Stimulated activated CD8-positive, alpha-beta memory T cell treated with anti-CD3 and anti-CD28 coated beads, Interleukin-4, amount 100 ng/mL, for 24 hours (primary cell): ENCODE measurements at places on chromosomes 4 and X.

DNA sequence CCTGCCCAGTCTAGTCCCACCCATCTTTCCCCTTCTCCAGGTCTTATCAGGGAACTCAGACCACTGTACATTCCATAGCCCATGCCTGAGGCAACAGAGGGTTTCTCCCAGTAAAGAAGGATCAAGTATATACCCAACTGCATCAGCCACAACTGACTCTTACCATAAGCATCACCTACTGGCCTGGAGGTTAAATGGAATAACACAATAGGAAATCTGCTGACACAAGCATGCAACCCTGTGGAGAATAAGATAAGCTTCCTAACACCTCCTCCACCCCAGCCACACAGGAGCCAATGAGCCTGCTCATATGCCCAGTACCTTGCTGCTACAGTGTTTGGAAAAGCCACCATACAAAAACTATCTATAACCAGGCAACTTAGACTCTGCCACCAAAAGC is 34.6 kb upstream of the PLK4 start:
- no peak for DNase-seq

DNA sequence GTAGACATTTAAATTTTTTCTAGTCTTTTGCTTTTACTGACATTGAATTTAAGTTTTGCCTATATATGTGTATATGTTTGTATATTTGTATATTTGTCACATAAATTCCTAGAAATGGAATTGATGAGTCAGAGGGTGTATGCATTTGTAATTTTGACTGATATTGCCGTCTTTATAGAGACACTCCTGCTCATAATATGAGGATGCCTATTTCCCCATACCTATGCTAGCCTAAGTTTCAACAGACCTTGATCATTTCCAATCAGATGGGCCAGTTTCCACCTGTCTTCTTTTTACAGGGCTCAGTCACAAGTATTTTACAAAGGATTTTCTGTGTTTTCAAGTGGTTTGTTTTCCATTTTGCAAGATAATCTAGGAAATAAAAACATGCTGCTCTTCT is 10.8 kb downstream of the PDLIM5 start:
- no peak for DNase-seq

- no peak for DNase-seq
Observed at GRCh38 chr4:24396988-24397387, 187.4 kb downstream of the DHX15 start.

DNA sequence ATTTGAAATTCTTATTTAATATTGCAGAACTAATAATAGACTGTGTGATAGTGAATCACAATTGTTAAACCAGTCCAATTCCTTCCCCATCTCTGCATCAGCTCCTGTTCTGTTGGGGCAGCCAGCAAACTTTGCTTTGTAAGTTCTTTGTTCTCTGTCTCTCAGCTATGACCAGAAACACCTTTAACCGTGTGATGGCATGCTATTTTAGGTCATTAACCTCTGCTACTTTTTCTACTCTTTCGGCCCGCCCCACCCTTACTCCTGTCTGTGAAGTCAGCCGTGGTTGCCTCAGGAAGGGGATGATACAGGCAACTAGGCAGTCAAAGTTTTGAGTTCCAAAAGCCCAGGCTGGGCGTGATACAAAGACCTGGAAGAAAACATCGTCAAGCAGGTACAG is 51.3 kb upstream of the EGFL6 start:
- DNase-seq, result no peak

GRCh38 chr4:156889616-156890594 is 81.7 kb downstream of the PDGFC start:
- DNase-seq, result no peak

DNA sequence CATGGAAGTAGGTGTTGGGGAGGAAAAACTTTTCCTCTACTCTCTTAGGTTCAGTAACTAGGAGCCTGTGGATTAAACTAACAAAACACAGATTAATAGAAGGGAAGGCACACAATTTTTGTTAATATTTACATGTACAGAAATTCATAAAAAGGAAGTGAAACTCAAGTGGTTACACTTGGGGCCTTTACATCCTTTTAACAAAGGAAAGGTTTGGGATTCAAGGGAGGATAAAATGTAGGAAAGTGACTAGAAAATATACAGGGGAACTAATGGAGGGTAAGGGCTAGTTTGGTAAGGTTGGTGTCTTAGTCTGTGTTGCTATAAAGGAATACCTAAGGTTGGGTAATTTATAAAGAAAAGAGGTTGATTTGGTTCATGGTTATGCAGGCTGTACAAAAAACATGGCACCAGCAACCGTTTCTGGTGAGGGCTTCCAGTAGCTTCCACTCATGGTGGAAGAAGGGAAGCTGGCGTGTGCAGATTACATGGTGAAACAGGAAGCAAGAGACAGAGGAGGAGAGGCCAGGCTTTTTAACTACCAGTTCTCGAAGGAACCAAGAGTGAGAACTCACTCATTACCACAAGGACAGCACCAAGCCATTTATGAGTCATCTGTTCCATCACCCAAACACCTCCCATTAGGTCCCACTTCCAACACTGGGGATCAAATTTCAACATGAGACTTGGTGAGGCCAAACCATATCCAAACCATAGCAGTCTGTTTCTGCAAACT is 124.4 kb downstream of the CHRDL1 start:
- DNase-seq, result no peak

DNA sequence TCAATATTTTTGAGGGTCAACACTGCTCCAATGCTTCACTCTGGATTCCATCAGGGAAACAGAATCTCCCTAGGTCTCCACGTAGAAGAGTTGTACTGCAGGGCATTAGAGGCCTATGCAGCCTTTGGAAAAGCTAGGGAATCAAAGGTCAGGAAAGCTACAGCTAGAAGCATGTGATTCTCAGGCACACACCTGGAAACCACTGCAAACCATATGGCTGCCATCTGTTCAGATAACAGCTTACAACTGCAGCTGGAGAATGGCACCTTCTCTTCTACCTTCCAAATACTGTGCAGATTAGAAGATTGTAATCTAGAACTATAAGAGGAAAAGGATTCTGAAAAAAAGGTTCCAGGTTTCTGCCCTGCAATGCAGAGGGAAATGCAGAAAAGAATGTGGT is 60.6 kb downstream of the BTC start:
- DNase-seq, result no peak

DNA sequence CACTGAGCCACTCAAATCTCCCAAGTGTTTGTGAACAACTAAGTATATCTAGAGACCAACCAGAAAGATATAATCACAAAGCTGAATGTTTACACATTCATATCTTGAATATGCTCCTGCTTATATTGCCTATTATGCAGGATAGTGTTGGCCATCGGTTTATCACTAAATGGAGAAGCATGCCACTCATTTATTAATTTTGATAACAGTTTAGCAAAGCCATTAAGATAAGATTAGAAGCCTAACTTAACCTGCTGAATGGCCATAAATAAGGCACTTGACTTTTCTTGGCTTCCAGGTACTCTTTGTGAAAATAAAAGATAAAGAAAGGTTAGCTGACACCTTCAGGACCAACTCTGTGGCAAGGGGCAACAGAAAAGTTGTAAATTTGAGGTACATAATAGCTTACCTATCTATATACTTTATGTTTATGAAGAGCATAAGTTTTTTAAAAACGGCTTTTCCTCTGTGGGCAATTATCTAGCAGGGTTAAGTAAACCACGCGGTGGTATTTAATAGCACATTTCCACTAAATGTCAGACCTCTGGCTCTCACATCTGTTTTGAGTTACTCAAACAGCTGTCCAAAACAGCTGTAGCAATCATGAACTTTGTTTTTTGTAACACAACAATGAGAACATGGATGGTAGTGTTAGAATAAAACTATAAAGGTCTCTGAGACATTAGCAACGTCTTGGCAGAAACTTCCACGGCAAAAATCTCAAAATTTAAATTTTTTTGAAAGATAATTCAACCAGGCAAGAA is 58.8 kb upstream of the FTHL17 start:
- no peak for DNase-seq

DNA sequence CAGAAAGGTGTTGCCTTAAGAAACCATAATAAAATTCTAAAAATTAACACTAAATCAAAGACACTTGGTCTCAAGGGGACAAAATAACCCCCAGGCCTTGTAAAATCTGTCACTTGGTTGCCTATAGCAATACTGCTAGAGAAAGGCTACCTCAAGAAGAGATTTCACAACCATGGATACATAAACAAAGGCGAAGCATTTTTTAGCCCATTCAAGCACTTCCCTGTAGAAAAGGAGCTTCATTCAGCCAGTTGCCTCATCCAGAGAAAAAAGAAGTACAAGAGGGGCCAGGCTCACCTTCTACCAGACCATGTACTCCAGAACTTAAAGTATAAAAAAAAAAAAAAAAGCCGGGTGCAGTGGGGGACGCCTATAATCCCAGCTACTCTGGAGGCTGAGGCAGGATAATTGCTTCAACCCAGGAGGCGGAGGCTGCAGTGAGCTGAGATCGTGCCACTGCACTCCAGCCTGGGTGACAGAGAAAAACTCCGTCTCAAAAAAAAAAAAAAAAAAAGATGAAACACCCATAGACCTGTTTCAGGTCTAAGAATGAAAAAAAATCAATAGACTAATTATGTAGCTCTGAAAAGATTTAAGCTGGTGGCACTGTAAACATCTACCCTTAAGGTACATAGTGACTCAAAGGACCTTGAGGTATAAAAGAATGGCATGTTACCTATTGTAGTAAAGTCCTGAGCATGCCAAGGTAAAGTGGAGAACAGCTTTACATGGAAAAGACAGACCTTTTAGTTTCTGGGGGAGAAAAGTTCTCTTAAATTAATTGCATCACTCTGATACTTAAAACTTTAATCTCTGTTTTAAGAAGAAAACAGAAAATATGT is 18.0 kb downstream of the RUFY3 start:
- no peak for DNase-seq
